SJSA1 (cell line): ENCODE measurements at places on chromosomes 4 and X. TPM values are rescaled to one million over a fixed set of nuclear protein-coding genes. Genes with fewer than 3 reads are reported as not detected.

The WDR44 gene
- total RNA-seq, result 23.4 and 26.3 TPM in 2 replicates

The NUP62CL gene
- total RNA-seq, result not detected in 2 replicates

The ARHGEF6 gene
- total RNA-seq, result 10.8 and 19.2 TPM in 2 replicates

GRCh38 chr4:24809376-24809775 is 14.0 kb downstream of the SOD3 start:
- no peaks in the 10 kb centered on the region for H3K27me3 ChIP-seq
- H3K4me3 ChIP-seq, result no peak overlapping the region
- H3K36me3 ChIP-seq, result no peaks in the 10 kb centered on the region
- H3K27ac ChIP-seq, result no peak overlapping the region

- H3K27ac ChIP-seq, result no peak overlapping the region
- peaks cover 4% of the 10 kb centered on the region; the same call in 1 of the 2 replicates for H3K4me1 ChIP-seq
- DNase-seq, result no peak
- no peak overlapping the region for H3K4me3 ChIP-seq
- no peaks in the 10 kb centered on the region for H3K27me3 ChIP-seq
Measured at GRCh38 chr4:53485658-53486040, 105.6 kb downstream of the LNX1 start.

DNA sequence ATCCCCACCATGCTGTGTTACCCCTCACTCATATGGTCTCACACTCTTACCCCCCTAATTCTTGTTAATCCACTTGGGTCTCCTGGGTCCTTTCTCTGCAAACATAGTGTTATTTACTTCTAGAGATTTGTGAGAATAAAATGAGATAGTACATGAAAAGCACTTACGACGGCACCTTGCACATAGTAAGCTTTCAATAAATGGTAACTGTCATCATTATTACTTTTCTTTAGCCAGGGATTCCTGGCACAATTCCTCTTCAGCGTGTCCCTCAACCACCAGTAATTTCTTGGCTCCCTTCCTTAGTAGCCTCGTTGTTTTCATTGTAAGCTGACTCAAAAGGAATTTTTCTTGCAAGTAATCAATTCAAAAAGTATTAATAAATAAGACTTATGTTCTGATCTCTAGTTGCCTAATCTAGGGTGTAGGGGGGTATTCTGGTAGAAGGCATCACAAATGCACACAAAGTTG is 30.1 kb upstream of the RBMX start:
- H3K36me3 ChIP-seq, result no peaks in the 10 kb centered on the region
- DNase-seq, result no peak
- peaks cover 8% of the 10 kb centered on the region for H3K4me1 ChIP-seq
- H3K4me3 ChIP-seq, result peak overlapping the region; percentile 55
